MCF 10A (cell line): ENCODE measurements at places on chromosomes 16 and 17.

DNA sequence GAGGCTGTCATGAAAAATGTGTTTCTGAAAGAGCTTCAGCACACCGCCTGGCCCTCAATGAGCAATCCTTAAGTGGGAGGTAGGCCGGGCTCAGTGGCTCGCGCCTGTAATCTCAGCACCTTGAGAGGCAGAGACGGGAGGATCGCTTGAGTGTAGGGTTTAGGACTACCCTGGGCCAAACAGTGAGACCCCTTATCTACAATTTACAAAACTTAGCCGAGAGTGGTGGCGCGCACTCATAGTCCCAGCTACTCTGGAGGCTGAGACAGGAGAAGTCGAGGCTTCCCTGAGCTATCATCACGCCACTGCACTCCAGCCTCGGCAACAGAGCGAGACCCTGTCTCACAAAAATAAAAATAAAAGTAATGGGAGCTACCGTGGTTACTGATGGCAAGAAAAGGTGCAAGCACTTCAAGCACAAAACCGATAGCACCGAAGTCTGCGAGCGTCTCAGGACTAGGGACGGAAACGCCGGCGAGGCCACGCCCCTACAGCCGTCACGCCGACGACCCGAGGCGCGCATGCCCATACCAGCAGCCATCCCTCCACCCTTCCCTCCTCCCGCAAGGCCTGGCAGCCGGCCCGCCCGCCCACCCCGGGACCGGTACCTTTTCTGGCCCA, 607 bp downstream of the THUMPD1 start:
- peak; percentile 73 for DNase-seq

- no peak for DNase-seq
Observed at GRCh38 chr16:86512301-86512859, 2.1 kb downstream of the FOXF1 start.

DNA sequence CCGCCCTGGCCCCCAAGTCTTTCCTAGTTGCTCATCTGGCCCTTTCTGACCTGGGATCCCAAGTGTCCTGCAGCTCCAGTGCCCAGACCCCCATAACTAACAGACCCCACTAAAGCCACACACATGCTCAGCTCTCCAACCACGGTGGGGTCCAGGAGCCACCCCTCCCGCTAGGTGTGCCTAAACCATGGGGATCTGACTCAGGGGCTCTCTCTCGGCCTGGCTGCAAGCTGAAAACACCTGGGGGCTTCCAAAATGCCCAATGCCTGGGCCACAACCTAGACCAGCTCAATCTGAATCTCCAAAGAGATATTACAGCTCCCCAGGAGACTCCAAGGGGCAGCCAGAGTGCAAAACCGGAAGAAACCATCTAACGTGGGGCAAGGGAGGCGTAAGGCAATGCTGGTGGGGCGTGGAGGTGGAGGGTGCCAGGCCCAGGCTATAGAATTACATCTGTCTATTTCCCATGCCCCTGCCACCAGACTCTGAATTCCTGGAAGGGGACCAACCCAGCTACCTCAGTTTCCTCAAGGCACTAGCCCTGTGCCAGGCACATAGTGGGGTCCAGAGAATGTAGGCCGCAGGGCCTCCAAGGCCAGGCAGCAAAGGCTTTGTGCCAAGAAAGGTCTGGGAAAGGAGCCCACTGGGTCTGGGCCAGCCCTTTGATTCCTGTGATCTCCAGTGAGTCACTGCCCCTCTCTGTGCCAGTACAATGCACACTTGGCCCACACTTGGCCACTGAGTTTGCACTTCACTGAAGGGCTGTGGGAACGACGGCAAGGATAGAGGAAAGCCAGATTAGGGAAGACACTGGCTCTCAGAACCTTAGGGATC, 3.3 kb downstream of the CD2BP2 start:
- peak; percentile 98 for DNase-seq

DNA sequence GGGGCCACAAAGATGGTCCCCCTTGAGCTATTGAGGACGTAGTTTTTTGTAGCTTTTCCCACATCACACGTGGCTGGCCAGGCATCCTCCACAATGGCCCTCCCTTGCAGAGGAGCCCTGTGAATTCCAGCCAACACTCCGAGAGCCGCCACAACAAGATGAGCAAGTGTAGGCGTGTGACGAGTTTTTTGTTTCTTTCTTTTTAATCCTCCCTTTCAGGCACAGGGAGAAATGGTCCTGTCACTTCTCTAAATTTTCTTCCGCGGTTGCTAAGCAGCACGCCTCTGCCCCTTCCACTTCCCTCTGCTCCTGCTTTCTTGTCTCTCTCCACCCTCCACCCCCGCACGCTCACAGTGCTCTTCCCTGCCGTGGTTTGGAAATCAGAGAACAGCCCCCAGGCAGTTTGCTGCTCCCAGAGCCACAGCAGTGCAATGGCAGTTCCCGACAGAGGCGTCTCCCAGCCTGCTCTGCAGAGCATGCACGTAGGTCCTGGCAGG, 68.0 kb upstream of the MRTFB start:
- peak; percentile 92 for DNase-seq

DNA sequence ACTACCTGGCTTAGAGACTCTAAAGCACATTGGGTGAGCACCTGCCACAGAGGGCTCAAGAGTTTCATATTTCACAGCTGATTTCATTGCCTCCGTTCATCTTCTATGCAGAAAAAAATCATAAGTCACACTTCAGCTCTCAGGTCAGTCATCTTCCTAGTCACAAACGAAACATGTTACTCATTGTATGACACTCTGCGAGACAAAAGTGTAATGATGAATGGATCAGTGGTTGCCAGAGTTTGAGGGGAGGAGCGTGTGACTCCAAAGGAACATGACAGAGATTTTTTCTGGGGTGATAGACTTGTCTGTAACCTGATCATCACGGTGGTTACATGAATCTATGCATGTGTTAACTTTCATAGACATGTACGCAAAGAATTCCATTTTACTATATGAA, 195.2 kb upstream of the CNTNAP4 start:
- peak; percentile 37 for DNase-seq

DNA sequence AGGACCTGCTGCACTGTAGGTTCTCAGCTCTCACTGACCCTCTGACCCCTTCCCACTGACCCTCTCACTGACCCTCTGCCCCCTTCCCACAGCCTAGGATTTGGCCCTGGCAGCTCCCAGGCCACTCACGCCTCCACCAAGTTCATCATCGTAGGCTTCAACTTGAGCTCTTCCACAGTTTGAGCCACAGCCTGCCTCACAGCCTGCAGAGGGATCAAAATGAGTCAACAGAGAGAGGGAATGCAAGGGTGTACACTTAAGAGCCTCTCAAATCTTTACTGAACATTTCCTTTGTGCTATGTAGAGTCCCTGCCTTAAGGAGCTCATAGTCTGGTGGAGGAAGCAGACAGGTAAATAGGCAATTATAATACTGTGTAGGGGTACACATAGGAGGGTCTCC, 12.1 kb downstream of the HEATR9 start:
- DNase-seq = no peak

DNA sequence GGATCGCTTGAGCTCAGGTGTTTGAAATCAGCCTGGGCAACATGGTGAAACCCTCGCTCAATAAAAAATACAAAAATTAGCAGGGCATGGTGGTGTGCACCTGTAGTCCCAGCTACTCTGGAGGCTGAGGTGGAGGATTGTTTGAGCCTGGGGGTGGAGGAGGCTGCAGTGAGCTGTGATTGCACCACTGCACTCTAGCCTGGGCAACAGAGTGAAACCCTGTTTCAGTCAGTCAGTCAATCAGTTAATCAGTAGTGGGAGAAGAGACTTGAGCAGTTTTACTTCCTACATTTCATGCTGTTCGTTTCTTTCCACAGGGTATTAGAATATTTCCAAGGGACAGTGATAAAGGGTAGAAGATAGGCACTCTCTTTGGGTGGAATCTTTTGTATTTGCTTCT, 8.8 kb downstream of the MAP3K3 start:
- DNase-seq = no peak

DNA sequence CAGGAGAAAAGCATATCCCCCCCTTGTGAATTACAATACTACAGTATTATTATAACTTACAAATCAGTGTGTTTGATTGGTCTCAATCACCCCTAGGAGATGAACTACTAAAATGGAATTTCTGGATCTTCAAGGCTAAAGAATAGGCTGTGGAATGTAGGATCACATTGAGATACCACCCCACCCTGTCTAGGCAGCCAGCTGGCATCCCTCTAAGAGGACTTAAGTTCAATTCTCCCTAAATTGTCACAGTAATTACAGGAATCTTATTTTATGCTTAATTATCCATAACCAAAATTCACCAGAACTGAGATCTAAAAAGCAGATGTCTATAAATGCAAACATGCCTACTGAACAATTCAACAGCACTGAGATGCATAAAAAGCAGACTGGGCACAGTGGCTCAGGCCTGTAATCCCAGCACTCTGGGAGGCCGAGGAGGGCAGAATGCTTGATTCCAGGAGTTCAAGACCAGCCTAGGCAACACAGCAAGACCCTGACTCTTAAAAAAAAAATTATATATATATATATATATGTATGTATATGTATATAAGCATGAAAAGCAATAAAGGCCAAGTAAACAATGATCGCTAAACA, 12.0 kb downstream of the AP1G1 start:
- no peak for DNase-seq

DNA sequence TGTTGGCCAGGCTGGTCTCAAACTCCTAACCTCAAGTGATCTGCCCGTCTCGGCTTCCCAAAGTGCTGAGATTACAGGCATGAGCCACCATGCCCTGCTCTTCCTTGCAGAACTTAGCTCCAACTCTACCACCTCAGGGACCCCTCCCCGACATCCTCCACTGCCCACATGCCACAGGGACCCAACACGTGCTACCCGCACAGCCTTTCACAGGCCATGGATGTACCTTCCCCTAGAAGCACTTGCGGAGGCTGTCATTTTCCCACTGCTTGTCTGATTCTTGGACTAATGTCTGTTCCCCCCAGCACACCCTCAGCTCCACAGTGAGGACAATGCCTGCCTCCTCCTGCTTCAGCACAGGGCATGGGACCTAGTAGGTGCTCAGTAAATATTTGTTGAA, 147.4 kb downstream of the ZNF423 start:
- no peak for DNase-seq

DNA sequence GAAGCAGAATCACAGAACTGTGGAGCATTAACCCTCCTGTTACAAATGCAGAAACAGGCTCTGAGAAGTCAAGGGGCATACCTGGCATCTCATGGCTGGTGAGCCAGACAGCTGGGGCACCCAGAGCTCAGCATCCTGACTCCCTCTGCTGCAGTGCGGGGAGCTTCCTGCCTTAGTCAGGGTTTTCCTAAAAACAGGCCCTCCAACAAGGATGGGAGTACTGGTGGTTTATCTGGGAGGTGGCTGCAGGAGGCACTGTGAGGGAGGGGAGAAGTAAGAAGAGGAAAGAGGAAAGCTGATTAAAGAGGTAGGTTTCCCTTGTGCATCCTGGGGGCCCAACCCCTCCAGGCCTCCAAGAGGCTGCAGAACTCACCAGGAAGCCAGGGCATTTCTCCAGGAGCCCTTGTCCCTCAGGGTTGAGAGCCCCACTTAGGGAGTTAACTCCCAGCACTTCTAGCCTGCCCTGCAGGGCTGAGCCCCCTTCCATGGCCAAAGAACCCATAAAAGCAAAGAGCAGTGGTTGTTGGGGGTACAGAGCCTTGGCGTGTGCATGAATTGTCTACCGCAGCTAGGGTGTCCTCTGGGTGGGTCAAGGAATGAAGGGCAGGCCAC, 261.5 kb upstream of the RPL38 start:
- no peak for DNase-seq

DNA sequence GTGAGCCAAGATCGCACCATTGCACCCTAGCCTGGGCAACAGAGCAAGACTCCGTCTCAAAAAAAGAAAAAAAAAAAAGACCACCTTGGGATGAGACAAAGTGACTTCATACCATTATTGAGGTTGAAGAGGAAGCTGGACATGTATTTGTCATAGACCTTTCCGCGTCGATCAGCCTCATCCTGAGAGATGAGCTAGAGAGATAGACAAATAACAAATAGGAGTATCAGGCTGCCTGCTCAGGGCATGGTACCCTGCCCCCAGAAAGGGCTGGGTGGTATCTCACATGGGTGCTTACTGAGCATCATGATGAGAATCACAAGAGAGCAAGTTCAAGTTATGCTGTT, 22.1 kb downstream of the CNTNAP1 start:
- DNase-seq = no peak

GRCh38 chr16:73956587-73957494, 339.8 kb upstream of the PSMD7 start:
- DNase-seq = peak; percentile 65

DNA sequence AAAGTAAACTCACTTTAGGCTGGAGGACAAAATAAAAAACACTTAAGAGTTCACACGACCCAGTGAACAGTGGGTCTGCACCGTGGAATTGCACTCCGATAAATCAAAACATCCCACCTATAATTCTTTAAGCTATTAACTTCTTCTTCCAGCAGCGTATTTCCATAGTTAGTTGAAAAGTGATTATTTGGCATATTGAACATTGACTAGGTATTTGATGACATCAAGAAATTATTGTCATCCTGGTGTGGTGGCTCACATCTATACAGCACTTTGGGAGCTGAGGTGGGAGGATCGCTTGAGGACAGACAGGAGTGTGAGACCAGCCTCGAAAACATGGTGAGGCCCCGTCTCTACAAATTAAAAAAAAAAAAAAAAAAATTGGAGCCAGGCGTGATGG, 23.4 kb downstream of the IGF2BP1 start:
- DNase-seq = no peak

DNA sequence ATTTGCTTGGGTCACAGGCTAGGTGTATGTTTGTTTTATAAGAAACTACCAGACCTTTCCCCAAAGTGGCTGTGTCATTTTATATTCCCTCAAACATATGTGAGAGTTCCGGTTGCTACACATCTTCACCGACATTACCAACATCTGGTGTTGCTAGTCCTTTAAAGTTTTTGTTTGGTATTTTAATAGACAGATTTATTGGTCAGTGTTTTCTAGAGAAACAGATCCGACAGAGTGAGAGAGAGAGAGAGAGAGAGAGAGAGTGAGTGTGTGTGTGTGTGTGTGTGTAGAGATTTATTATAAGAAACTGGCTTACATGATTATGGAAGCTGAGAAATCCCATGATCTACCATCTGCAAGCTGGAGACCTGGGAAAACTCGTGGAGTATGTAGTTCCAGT, 31.0 kb downstream of the LDHD start:
- DNase-seq = no peak

DNA sequence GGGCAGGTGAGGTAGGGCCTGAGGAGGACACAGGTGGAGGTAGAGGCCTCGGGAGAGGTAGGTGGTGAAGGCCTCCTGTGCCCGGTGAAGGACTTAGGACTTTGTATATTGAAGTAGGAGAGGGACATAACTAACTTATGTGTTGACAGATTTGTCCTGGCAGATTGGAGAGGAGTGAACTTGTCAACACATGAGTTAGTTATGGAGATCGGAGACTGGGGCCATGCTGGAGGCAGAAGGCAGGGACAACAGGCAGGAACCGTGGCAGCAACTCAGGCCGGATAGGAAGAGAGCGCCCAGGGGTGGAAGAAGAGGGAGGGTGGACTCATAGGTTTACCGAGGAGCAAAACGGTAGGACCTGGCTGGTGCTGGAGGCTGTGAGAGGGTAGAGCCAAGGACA, 18.4 kb downstream of the GLP2R start:
- no peak for DNase-seq

GRCh38 chr17:76538281-76538931, 897 bp upstream of the CYGB start:
- no peak for DNase-seq

GRCh38 chr17:4536742-4537411, 18.3 kb downstream of the MYBBP1A start:
- no peak for DNase-seq

- DNase-seq = no peak
Observed at GRCh38 chr17:7039832-7040231, 4.0 kb downstream of the SLC16A13 start.
